Uterus (tissue), 4 donors: ENCODE measurements at places on chromosomes 6 and 20.

DNA sequence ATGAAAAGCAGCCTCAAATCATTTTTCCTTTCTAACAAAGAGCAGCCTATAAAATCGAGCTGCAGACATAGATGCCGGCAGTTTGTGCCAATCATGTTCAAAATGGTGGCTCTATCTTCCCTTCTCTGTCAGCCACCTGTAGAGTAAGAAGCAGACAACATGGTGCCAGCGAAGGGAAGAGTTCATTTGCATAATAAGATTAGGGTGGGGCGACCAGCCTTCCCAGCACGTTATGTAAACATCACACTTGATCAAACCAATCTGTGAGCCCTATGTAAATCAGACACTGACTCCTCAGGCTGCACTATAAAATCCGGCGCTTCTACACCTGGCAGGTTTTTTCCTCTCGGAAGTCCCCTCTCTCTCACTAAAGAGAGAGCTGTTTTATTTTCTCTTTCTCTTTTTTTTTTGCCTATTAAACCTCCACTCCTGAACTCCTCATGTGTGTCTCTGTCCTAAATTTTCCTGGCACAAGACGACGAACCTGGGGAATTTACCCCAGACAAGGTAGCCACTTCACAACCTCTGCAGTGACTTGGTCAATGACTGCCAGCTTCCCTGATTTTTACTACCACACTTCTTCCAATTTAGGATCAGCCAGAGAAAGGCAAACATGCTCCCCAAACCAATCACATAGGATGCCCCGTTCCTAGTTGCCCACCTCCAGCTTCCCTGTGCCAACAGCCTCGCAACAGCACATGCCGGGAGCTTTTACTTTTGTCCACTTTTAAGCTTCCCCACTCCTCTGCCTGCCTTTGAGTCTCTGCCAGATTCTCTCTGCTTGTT is 12.9 kb downstream of the TPMT start:
- DNase-seq, result no peak

- DNase-seq, result no peak
Observed at GRCh38 chr20:40154514-40154913, 534.5 kb downstream of the MAFB start.

DNA sequence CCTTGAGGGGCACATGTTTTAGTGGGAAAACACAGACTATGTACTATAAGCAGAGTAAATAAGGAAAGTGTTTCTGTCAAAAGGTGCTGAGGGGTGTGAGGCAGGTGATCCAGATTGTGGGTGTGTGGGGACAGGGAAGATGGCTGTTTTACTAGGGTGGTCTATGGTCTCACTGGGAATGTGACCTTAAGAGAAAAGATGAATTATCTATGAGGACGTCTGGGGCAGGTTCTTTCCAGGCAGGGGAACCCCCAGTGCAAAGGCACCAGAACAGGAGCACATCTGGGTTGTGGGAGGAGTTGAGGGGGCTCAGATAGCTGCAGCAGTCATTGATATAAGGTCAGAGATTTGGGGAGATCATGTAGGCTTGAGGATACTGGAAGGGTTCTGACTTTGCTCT is 18.2 kb upstream of the POLR1H start:
- DNase-seq, result no peak

GRCh38 chr20:7716286-7716972 is 223.8 kb downstream of the HAO1 start:
- DNase-seq, result no peak

DNA sequence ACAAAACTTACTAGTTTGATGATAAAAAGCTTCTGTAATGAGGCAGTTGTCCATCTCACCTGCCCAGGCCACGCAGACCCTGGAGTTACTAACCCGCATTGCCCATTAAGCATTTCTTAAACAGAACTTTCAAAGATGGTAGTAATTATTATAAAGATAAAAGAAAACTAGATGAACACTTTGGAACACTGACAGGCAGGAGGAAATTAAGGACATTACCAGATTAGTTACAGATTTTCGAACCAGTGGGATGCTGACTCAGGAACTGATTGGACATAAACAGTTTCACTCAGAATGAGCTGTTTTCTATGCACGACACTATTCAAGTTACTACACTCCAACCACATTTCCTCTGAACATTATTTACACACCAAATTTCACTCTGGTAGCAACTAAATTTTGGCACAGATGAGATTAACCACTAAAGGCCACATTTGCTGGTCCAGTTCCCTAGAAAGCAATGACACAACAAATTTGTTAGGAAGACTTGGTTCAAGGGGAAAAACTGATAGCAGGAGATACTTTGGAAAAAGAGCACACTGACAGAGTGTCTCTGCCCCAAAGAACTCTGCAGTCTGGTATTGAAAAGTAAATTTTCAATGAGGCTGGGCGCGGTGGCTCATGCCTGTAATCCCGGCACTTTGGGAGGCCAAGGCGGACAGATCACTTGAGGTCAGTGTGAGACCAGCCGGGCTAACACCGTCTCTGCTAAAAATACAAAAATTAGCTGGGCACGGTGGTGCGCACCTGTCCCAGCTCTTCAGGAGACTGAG is 3.0 kb downstream of the ROMO1 start:
- DNase-seq, result no peak

- DNase-seq, result no peak
Observed at GRCh38 chr6:110368284-110368683, 10.1 kb upstream of the METTL24 start.

DNA sequence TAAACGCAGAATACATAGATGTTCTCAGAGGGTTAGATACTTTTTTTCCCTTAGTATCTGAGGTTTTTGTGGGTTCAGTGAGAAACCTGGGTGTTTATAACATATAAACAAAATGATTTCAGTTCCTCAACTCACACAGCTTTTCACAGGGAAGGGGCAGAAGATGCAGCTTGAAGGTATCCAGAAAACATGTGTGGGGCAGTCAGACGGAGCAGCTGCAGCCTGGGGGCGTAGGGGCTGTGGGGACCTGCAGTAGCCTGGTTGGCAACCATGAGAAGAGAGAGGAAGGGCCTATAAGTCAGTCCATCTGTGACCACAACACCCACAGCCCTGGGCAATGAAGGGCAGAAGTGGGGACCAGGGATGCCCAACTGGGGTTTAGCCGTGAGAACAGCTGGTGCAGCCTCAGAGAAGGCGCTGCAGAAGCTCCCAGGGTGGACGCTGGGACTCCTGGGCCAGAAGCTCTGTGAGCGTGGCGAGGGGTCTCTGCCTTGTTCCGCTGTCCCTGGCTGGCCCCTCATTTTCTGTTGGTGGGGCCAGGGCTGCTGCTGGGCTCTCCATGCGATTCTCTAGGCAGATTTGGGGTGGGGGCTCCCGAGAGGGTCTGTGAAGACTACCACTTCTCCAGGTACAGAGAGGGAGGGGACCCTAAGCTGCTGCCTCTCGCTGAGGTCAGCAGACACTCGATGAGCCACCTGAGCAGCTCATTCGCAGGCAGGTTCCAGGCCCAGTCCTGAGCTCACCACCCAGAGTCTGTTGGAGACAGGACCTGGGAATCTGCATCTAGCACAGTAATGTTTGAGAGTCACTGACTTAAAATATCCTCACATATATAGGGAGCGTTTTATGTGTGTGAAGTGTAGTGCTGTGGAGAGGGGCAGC is 181.2 kb downstream of the ZDHHC14 start:
- DNase-seq, result no peak

- no peak for DNase-seq
Observed at GRCh38 chr20:36344517-36345132, 38.5 kb downstream of the DLGAP4 start.

DNA sequence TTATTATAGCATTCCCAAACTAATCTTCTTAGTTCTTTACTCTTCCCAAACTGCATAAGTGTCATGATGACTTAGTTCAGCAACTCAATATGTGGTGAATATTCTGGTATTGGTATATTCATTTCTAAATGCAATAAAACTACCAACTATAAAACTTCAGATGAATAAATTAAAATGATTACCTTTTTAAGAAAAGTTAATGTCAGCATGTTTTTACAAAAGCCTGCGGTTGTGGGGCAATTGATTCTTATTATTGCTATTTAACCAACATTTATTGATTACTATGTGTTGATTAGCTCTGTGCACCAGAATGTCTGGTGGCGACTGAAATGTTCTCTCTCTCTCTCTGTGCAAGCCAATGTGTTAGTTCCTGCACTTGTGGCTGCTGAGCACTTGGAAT is 5.0 kb upstream of the SLC22A3 start:
- no peak for DNase-seq

- DNase-seq, result no peak
Observed at GRCh38 chr6:11755725-11756124, 22.9 kb downstream of the ADTRP start.

DNA sequence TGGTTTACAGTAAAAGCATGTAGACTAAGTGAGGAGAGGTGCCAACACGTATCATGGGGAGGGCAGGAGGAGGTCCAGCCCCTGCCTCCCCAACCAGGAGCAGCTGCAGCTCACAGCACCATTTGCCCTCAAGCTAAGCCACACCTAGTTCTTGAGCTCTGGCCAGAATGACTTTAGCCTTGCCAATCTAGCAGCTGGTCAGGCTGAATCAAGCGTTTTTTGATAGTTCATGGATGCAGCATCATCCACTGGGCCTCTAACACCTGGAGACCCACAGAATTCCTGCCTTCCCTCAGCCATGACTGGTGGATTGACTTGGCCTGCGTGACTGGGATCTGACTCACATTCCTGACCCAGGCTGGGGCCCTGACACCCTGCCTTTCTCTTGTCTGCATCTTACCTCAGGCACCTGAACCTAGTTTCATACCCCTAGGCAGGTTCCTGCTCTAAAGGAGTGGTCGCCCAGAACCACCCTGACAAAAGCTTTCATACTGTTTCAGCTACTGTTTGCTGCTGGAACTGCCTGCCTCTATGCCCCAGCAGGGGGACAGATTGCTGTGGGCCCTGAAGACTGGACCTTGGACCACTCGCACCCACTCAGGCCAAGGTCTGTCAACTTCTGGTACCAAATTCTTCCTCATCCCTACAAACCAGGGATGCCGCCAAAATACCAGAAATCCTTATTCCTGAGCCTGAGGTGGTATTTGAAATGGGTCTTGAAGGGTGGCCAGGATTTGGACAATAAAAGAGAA is 122.3 kb downstream of the QRSL1 start:
- DNase-seq, result no peak

- DNase-seq, result no peak
Observed at GRCh38 chr6:70538376-70538775, 28.4 kb upstream of the SDHAF4 start.

- no peak for DNase-seq
Observed at GRCh38 chr6:119075200-119075981, 3.1 kb downstream of the FAM184A start.

DNA sequence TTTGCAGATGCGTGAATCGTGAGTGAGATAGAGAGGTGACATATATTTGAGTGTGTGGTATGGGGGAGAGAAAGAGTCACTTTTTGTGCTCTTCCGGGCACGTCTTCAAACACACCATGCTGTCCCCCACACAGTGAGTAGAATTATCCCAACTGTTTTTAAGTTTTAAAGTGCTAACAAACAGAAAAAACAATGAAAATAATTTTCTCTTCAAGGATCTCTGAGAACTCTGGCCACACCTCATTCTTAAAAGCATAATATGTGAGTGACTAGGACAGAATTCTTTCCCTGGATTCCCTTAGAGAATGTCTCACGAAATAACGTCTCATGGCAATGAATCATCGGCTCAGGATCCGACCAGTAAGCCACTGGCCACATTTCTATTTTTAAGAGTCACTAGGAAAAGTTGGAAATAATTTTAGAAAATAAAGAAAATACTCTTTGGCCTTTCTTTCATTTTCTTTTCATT is 235.7 kb upstream of the ZNF217 start:
- DNase-seq, result no peak

- DNase-seq, result no peak
Observed at GRCh38 chr20:48115502-48115901, 330.2 kb upstream of the SULF2 start.

DNA sequence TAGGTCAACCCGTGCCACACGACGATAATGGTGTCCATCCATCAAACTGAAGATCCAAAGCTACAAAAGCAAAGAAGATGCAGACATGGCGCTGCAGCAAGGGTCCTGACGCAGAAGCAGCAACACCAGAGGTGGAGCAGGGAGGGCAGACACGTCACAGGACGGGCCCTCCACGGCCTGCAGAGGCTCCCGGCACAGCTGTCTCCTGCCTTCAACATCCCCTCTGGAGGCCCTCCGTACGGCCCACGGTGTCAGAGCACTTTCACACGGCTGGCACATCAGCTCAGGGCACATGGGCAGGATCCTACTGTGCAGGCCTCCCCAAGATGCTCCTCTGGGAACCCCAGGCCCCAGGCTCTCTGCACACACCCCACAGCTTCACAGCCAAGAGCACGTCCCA is 37.6 kb downstream of the WDR27 start:
- DNase-seq, result no peak

DNA sequence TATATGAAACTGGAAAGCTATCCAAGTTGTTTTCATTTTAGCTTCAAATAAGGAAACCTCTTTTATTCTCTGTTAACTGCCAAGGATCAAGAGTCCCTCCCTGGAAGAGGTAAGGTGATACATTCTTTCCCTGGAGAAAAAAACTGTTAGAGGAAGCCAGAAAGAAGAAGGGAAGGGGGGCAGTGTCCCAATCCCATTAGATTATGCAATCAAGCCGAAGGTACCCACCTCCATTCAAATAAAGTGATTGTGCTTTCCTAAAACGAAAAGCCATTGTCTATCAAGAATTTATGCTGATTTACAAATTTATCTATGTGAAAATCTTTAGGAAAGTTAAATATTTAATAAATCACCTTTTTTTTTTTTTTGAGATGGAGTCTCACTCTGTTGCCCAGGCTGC is 9.5 kb upstream of the UQCC1 start:
- DNase-seq, result no peak

DNA sequence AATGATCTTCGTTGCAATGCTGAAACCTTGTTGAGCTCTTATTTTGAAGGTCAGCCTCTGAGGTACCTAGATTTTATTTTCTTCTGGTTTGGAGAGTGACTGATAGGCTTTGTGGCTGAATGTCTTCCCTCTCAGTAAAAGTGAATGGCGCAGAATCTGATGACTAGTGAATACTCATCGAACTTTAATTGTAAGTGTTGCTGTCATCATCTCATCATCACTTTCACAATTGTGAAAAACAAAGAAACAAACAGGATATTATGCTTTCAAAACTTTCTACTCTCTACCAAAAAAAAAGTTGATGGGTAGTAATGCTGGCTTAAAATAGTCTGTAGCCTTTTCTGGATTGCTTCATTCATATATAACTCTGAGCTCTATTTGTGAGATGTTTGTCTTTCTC is 239.5 kb upstream of the RAB32 start:
- DNase-seq, result no peak

GRCh38 chr6:14206391-14206790 is 88.8 kb downstream of the CD83 start:
- no peak for DNase-seq

- DNase-seq, result no peak
Observed at GRCh38 chr6:7542065-7542873, 798 bp downstream of the DSP start.
